ENCODE measurements at places on chromosomes 6 and 20.

DNA sequence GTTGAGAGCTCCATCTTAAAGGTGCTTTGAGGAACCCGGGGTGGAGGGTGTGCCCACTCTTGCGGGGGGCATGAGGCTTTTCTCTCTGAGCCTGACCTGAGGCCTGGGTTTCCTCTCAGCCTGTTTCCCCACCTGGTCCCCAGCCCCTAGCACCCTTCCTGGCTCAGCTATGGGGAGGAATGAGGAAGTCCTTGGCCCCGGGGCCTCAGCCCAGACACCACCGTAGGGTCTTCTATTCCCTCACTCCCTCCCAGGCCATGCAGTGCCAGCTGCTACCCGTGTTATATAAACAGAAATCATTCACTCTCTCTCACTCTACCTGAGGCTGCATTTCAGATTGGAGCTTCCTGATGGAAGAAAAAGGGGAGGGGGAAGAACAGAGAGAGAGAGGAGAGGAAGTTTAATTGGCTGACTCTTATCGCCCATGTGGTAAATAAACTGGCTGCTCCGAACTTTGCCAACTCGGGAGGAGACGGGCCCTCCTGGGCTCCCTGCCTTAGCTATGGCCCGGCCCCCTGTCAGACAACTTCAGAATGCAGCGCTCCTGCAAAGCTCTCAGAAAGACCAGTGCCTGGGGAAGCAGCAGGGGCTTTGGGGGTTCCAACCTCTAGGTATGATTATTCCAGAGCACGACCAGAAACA, 2.8 kb downstream of the CDH22 start:
- no peak for DNase-seq

GRCh38 chr6:139457476-139457875, 83.0 kb upstream of the CITED2 start:
- no peak for DNase-seq

GRCh38 chr6:34248727-34249468, at the start of gene SMIM29:
Gene SMIM29 (minus strand): TSS chr6:34249006. CDS start chr6:34247791, 1,215 bp downstream.
- DNase-seq, result peak; percentile 95

- no peak for DNase-seq
Observed at GRCh38 chr6:97677626-97678025, 394.6 kb upstream of the MMS22L start.

DNA sequence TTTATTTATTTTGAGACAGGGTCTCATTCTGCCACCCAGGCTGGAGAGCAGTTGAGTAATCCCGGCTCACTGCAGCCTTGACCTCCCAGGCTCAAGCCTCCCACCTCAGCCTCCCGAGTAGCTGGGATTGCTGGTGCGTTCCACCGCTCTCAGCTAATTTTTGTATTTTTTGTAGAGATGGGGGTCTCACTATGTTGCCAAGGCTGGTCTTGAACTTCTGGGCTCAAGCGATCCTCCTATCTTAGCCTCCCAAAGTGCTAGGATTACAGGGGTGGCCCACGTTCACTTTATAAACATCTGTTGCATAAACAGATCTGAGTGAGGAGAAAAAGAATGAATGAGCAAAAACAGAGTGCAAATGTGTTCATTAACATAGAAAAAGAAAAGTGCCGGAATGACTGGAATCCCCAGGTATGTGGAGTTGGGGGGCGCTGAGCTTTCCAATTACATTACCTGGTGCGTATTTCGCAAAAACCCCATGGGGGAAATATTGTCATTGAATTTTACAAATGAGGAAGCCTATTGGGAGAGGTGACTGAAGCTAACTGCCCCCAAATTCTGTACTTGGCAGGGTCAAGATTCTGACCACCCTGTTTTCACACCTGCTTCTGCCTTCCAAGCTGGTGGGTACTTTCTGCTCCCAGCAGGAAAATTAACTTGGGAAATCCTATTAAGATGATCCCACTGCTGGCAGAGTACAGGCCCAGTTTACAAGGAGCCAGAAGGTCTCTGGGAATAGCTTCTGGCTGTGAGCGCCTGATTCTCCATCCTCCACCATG, 207.7 kb upstream of the JARID2 start:
- DNase-seq, result no peak

- DNase-seq, result no peak
Observed at GRCh38 chr6:109457562-109457996, 2.0 kb upstream of the MICAL1 start.

GRCh38 chr6:95578106-95578410, 723 bp downstream of the MANEA start:
- no peak for DNase-seq

DNA sequence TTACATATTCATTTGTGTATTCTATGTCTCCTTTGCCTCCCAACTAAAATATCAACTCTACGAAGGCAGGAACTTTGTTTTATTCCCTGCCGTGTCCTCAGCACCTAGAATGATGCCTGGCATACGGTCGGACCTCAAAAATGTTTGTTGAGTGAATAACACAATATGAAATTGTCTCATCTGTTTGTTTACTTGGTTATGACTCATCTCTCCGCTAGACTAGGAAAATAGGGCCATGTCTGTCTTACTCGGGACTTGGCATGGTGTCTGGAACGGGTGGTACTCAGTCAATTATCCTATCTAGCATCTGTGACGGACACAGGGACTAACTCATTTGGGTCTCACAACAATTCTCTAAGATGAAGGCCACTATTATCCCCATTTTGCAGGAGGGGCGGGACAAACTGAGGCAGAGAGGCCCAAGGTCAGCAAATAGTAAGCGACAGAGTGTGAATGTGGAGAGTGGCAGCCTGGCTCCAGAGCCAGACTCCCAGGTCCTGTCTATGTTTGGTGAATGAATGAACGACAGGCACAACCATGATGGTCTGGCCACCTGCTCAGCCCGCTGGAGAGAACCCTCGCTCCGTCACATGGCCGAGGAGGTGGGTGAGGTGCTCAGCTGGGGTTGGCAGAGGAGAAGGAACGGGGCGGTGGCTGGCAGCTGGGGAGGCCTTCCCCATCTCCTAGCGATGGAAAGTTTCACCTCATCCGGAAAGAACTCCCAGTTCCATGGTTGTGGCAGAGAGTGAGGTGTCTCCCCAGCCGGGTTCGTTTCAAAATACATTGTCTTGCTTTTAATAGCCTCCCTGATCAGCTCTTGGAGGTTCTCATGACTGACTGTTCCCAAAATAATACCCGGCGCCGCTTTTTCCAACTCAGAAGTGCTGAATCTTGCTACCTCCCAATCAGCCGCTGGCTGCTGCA, 27.6 kb upstream of the NFATC2 start:
- no peak for DNase-seq

GRCh38 chr6:141437011-141437410, 695.7 kb upstream of the GJE1 start:
- no peak for DNase-seq

All from T-helper 1 cell (primary cell).